PC-9 (cell line): ENCODE measurements at places on chromosomes 7 and 10. TPM values are rescaled to one million over a fixed set of nuclear protein-coding genes. Genes with fewer than 3 reads are reported as not detected.

- H3K27me3 ChIP-seq, result no peaks in the 10 kb centered on the region
- H3K27ac ChIP-seq, result no peak overlapping the region
- no peak overlapping the region for H3K4me3 ChIP-seq
- H3K4me1 ChIP-seq, result no peaks in the 10 kb centered on the region
Measured at GRCh38 chr10:107865691-107866090, 701.2 kb upstream of the SORCS1 start.

- DNase-seq, result no peak
- no peaks in the 10 kb centered on the region for H3K27me3 ChIP-seq
- H3K27ac ChIP-seq, result no peak overlapping the region
- H3K4me3 ChIP-seq, result no peak overlapping the region
Measured at GRCh38 chr10:47365431-47366180, 17.4 kb downstream of the RBP3 start.

GRCh38 chr7:88395715-88396114, 89.0 kb upstream of the STEAP4 start:
- H3K36me3 ChIP-seq, result no peaks in the 10 kb centered on the region
- H3K27ac ChIP-seq, result no peak overlapping the region
- H3K4me3 ChIP-seq, result no peak overlapping the region
- H3K27me3 ChIP-seq, result no peaks in the 10 kb centered on the region

KAZALD1 gene
- total RNA-seq, result 19.7 and 21.2 TPM in 2 replicates

GRCh38 chr10:114228156-114228555, 10.9 kb upstream of the VWA2 start:
- no peak overlapping the region for H3K4me3 ChIP-seq
- no peaks in the 10 kb centered on the region for H3K36me3 ChIP-seq
- no peaks in the 10 kb centered on the region for H3K27me3 ChIP-seq
- no peak for DNase-seq

ODAD2 gene
- total RNA-seq, result not detected in 2 replicates

DNA sequence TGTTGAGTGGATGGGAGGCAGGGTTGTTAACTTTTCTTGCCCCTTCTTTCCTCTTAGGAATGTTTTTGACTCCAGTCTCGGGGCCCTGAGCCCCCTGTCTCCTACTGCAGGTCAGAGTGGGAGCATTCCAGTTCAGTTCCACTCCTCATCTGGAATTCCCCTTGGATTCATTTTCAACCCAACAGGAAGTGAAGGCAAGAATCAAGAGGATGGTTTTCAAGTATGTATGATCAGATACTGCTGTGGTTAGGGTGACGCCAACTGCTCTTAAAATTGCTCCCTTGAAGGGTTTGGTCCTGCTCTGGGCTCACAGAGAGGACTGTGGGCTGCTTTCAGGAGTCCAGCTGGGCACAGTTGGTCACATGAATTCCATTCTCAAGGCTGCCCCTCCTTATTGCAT, 22.0 kb downstream of the VWA2 start:
- H3K27me3 ChIP-seq, result no peaks in the 10 kb centered on the region
- no peaks in the 10 kb centered on the region for H3K4me1 ChIP-seq
- H3K27ac ChIP-seq, result no peak overlapping the region
- no peak for DNase-seq
- no peak overlapping the region for H3K4me3 ChIP-seq
- H3K36me3 ChIP-seq, result no peaks in the 10 kb centered on the region

- peak overlapping the region; percentile 73 for H3K27ac ChIP-seq
- H3K36me3 ChIP-seq, result no peaks in the 10 kb centered on the region
- DNase-seq, result peak; percentile 93
- no peaks in the 10 kb centered on the region for H3K27me3 ChIP-seq
- peaks cover 47% of the 10 kb centered on the region for H3K4me1 ChIP-seq
- peak overlapping the region; percentile 24; the same call in 1 of the 2 replicates for H3K4me3 ChIP-seq
Measured at GRCh38 chr10:77513781-77514331, 123.8 kb downstream of the KCNMA1 start.

CNPY4 gene
- 10.3 and 10.5 TPM in 2 replicates for total RNA-seq

DNA sequence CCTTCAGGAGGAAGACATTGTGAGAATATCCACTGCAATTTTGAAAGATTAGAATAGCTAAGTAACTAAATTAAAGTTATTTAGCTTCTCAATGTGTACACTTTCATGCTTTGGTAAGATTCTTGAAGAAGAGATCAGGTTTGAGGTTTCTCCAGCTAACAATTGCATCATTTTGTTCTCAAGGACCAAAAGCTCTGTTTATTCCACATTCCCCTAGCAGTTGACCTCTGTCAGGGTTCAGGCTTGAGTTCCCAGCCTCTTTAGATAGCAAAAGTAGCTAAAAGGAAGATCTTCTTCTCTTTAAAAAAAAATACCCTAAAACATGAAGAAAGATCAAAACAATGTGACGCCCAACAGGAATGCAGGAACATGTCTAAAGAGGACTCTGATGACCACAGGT, 179.4 kb upstream of the IGFBP3 start:
- no peaks in the 10 kb centered on the region for H3K27me3 ChIP-seq
- no peaks in the 10 kb centered on the region for H3K36me3 ChIP-seq
- H3K4me3 ChIP-seq, result no peak overlapping the region
- no peak overlapping the region for H3K27ac ChIP-seq
- no peaks in the 10 kb centered on the region for H3K4me1 ChIP-seq

- H3K27me3 ChIP-seq, result no peaks in the 10 kb centered on the region; the same call in 1 of the 2 replicates
- peak; percentile 27 for DNase-seq
- H3K27ac ChIP-seq, result no peak within 1 kb of the TSS
- H3K36me3 ChIP-seq, result no peaks in the 10 kb centered on the region
- peak within 1 kb of the TSS; percentile 14; the same call in 1 of the 2 replicates for H3K4me3 ChIP-seq
Measured at GRCh38 chr10:18140149-18140956, at the start of gene CACNB2. Gene CACNB2 (plus strand): TSS chr10:18140424.

PLAU gene
- total RNA-seq, result 90.3 and 94.9 TPM in 2 replicates

- H3K4me3 ChIP-seq, result no peak overlapping the region
- no peaks in the 10 kb centered on the region for H3K36me3 ChIP-seq
- no peak overlapping the region for H3K27ac ChIP-seq
- no peak for DNase-seq
- peaks cover 9% of the 10 kb centered on the region for H3K4me1 ChIP-seq
- no peaks in the 10 kb centered on the region for H3K27me3 ChIP-seq
Measured at GRCh38 chr10:89427629-89428028, 13.3 kb downstream of the IFIT5 start.

DNA sequence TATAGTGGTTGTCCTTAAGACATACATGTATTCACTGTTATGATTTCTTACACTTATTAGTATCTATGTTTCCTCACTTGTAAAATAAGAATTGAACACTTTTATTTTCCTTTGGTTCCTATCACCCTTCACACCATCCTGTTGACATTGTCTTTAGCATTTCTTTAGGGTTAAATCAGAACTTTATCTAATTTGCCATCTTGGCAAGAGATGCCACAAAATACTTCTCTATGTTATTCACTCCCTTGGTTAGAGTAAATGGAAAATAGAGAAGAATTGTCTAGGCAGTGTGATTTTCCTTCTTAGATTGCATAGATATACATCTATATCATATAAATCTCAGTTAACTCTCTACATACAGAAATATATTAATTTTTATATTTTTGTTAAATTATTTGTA, 204.7 kb downstream of the SEMA3D start:
- no peak overlapping the region for H3K4me3 ChIP-seq
- H3K36me3 ChIP-seq, result no peaks in the 10 kb centered on the region
- no peak overlapping the region for H3K27ac ChIP-seq
- DNase-seq, result no peak

GRCh38 chr10:35898716-35899440, 256.8 kb upstream of the FZD8 start:
- peaks cover 33% of the 10 kb centered on the region for H3K27me3 ChIP-seq
- H3K4me3 ChIP-seq, result no peak overlapping the region
- H3K36me3 ChIP-seq, result no peaks in the 10 kb centered on the region
- DNase-seq, result no peak
- H3K4me1 ChIP-seq, result no peaks in the 10 kb centered on the region
